COR-L47 (cell line): ENCODE measurements at places on chromosomes 3 and 15.

DNA sequence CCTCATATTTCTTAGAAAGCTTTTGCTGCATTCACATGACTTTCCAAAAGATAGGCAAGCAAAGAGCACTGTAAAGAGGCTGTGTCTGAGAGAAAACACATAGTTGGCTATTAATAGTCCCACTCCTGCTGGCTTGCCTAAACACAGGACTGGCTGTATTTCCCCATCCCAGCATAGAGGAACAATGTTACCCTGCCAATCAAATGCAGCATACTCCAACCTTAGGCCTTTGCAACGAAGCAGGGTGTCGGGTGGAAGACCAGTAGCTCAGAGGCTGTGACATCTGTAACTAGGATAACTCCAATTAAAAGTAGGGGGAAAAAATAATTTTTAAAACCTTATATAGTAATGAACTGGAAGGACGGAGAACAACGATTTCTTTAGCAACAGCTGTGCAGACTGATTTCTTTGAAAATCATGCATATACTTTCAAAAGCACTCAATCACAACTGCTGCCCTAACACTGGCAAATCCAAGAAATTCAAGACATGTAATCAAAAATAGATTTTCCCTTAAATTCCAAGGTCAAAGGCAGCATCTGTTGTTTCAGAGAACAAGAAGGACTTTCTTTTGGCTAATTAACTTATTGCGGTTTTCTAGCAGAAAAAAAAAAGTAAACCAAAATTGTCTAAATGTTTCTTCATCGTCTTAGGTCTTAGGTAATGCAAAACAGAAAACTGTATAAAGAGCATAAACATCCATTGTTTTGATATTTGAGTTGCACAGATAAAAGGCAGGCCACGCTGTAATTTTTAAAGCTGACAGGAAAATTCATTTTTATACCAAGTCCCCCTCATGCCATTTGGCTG, 139.3 kb downstream of the TNIK start:
- DNase-seq, result no peak

DNA sequence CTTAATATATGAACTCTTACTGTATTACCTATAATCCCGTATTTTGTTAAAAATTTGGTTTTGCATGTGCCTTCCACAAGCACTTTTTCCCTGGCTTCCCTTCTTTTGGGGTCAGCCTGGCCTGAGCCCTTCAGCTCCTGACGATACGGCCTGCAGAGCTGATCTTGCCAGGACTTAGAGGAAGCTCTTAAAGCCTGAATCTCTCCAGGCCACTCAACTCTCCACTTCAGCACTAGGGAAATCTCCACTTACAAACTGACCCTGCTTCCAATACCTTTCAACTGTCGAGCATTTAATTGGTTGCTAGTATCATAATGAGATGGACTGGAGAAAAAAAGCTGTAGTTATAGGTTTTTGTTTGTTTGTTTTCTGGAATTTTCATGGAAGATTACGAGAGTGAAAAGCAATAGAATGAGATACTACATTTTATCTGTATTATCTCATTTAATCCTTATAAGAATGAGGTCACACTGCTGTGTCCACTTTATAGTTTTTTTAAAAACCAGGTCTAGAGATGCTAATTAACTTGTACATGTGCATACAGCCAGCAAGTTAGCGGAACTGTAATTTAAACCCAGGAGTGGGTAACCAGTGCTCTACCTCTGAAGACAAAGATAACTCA, 54.8 kb downstream of the ZBTB38 start:
- no peak for DNase-seq

- no peak for DNase-seq
These were observed 636.2 kb upstream of the SGO1 start for GRCh38 chr3:20822251-20822650.

DNA sequence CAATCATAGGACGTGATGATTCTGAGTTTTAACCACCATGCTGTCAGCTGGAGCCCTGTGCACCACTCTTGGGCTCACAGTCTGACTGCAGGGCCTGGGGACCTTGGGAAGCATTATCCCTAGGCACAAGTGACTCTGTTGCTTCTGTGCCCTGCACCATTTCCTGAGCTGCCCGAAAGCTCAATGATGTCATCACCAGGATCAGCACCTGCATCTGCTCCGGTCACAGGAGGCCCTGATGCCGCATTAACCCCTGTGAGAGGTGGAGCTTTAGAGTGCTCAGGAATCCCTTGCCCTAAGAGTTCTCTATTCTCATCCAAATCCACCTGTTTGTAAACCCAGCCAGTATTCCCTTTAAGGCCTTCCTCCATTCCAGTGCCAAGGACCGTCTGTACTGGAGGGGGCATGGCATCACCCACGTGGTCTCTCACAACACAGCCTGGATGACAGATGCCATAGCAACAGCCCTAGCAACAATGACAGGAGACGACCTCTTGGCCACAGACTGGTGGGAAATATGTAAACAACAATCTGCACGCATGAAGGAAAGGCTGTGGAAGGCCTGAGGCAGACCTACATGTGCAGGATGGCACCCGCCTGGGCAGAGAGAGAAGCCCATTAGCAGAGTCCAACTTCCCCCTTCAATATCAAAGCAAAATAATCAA, 37.9 kb downstream of the NTRK3 start:
- DNase-seq, result no peak

DNA sequence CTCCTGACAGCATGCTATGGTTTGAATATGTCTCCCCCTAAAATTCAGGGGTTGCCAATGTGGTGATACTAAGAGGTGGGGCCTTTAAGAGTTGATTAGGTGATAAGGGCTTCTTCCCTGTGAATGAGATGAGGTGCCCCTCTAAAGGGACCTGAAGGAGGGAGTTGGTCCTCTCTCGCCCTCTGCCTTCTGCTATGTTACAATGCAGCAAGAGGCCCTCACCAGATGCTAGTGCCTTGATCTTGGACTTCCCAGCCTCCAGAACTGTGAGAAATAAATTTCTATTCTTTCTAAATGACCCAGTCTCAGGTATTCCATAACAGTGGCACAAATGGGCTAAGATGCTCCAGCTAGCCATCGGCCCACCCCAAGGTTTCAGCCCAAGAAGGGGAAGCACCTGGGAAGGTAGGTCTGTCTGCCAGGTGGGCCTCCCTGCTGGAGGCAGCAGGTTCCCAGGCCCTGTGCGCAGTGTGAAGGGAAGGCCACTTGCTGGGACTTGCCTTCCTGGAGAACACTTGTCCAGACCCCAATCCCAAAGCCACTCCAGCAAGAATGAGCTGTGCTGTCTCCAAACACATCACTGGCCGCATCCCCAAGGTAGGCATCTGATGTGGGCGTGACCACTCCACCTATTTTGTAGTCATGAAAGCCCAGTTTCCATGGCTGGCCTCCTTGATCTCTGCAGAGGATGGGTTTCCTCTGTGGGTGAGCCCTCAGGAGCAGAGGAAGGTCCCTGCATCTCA, 9.0 kb downstream of the TGM4 start:
- no peak for DNase-seq

DNA sequence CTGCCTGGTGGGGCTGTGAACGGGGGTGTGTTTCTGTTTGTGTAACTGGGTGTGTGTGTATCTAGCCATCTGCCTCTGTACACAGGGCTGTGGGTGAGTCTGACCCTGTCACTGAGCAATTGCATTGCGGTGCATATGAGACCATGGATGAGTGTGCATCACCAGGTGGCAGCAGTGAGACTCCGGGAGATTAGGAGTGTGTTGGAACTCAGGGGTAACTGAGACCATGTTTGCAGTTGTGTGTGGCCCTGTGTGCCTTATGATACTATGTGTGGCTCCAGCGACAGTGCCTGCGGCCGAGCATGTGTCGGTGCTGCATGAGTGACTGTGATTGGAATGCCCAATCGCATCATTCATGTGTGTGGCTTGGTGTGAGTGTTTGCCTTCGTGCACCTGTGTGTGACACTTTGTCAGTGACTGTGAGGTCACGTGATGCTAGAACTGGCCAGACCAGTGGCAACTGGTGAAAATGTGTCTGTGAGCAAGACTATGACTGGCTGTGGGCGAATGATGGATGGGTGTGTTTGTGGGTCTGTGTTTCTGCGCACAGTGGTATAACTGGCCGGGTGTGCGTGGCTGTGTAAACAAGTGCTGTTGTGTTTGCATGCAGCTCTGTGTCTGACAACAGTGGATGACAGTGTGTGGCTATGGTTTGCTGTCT, 14.0 kb downstream of the VILL start:
- DNase-seq, result no peak

DNA sequence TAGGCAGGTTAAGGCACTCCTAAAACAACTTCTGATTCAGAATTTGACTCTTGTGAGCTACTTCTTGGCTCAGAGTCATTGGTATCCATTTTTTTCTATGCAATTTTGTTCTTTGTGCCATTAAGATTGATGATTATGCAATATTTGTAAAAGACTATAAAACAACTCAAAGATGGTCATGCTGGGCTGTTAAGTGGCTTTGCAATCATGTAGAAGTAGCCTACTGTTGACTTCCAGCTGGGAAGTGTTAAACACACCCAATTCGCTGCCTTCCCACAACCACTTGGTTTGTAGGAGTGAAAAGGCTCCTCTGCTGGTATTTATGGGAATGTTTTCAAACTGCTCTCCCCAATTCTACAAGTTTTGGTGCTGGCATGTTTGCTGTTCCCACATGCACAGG, 74.7 kb upstream of the COL6A6 start:
- no peak for DNase-seq

DNA sequence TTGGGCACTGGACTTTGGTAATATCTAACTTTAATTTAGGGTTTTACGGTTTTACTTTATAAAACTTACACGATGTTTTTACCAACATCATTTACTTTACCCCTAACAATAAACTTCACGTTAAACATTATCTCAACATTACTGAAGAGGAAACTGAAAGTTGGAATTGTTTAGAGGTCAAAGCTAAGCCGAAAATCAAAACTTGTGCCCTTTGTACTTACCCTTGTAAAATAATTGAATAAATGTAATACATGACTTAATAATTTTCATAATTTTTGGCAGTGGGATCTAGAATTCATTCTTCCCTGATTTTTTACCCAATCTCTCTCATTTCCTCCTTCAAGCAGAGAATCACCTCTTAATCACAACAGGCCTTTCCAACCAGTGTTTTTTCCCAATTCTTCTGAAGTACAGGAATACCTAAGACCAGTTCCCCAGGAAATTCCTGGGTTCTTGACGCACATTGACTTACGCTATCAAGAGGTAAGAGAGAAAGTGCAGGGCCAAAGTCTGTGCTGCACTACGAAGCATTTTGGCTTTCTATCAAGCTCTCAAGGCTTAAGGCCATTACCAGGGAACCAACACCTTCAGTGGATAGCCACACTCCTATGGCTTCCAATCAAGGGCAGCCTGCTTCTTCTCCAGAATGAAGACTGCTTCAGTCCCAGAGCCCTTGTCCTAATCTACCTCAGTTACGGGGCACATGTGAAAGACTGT, 11.9 kb upstream of the SEMA6D start:
- DNase-seq, result no peak

DNA sequence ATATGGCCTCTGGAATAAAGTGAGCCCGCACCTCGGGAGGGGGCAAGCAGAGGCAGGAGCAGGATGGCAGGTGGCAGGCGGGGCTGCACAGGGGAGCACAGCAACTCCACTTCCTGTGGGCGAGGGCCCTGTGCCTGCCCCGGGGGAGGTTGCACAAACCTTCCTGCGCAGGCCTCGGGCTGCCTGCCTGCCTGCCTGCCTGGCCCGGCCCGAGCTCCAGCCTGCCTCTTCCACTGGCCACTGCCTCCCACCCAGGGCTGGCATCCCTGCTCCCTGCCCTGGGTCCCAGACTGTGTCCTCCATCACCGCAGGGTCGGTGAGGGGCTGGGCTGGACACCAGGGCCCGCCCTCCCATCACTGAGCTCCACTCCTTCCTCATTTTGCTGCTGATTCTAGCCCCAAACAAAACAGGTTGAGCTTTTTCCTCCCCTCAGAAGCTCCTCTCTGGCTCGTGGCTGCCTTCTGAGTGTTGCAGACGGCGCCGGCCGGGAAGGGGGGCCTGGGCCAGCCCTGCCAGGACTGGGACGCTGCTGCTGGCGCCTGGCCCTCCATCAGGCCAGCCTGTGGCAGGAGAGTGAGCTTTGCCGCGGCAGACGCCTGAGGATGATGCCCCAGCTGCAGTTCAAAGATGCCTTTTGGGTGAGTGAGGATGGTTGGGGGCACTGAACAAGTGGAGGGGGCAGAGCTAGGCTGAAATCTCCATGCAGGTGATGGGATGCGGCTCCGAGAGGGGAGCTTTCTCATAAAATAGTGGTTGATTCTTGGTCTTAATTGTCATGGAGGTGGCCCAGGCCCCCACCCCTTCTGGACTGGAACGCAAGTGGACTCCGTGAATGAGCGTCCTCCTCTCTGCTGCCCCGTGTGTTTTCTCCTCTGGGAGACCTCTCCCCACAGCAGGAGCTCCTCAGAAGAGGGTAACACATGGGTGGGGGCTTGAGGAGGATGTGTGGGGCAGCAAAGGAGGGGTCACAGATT, at the start of gene PSTPIP1:
PSTPIP1 (plus strand) TSS at position 156 of the 975 bp plus-strand sequence; CDS start at position 604, 448 bp downstream.
- no peak for DNase-seq

GRCh38 chr3:99858469-99858868, 40.8 kb downstream of the CMSS1 start:
- DNase-seq, result no peak

DNA sequence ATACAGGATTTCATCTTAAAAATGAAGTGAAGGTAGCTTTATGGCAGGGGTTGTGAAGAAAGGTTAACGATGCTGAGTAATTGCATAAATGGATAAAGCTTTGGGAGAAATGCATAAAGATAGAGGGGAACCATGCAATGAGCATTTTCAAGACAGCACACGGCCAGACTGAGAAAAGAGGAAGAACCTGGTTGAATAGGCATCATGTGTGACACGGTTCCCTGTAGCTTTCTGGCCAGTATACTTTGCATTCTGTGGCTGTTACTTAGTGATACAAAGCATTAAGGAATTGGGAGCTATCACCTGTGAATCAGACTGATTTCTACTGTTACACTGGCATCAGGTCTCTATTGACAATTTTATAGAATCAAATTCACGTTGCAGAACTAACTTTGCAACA, 33.3 kb downstream of the NR2C2 start:
- no peak for DNase-seq

DNA sequence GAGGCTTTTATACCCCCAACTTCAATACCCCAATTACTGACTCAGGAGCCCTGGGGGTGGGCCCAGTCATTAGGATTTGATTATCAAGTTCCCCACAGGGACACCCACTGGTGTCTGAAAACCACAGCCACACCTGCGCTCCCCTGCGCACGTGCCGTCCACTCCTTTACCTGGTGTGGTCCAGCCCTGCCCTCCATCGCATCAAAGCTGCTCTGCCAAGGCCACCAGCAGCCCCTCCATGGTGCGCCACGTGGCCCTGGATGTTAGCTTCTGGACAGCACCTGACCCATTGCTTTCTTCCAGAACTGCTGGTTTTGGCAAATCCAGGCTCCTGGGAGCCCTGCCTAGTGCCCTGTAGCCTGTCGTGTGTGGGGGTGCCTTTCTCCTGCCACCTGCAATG, 136.3 kb downstream of the NSMCE3 start:
- no peak for DNase-seq

- DNase-seq, result no peak
These were observed 54.0 kb downstream of the NR1D2 start for GRCh38 chr3:23999012-23999641.

DNA sequence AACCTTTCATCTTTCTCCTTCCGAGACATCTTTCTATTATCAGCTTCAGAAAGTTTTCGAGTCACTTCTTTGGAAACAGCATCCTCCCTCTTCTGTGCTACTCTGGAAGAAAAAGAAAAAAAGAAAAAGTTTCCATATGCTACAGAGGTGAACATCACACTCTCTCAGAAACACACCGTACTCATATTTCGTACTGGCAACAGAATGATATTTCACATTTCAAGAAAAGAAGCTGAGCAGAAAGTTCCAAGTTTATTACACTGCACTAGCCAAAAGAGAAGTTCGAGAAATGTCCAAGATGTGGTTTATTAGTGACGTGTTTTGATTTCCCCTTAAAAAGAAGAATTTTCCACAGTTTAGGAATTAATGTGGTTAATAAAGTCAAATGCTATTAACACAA, 6.0 kb downstream of the SSR3 start:
- no peak for DNase-seq
